NCI-H524 (cell line): ENCODE measurements at places on chromosomes 2 and 18.
A peak's percentile ranks its signal among the peaks of the same experiment; 100 is the strongest.

DNA sequence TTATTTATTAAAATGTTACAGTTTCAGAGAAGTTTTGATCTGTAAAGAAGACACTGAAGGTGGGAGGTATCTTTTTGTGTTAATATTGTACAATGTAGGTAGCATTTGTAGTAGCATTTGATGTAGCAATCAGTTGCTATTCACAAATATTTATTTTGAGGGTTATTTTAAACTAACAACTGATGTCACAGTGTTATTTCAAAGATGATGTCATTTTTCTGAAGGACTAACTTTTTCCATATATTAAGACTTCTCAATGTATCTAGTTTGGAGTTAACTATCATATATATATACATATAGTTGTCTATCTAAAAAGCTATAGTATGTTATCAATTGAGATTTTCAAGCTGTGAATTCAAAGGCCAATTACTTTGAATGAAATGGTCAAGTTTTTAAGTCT, 1003.3 kb downstream of the DSC3 start:
- DNase-seq = no peak

- peak; percentile 86 for DNase-seq
Measured at GRCh38 chr2:6525475-6525964, 340.2 kb downstream of the CMPK2 start.

- no peak for DNase-seq
Measured at GRCh38 chr2:2399396-2399795, 68.3 kb upstream of the MYT1L start.

- no peak for DNase-seq
Measured at GRCh38 chr2:191739194-191739593, 61.3 kb downstream of the NABP1 start.

- DNase-seq = peak; percentile 12
Measured at GRCh38 chr2:37616677-37617005, 54.8 kb downstream of the CDC42EP3 start.
